ENCODE measurements at places on chromosomes 3 and 15.

GRCh38 chr3:156751461-156752025 is 74.6 kb upstream of the LEKR1 start:
- DNase-seq = no peak

- no peak for DNase-seq
Observed at GRCh38 chr15:62068810-62069167, 2.0 kb downstream of the C2CD4A start.

GRCh38 chr3:42476225-42477125 is 26.0 kb upstream of the VIPR1 start:
- no peak for DNase-seq

DNA sequence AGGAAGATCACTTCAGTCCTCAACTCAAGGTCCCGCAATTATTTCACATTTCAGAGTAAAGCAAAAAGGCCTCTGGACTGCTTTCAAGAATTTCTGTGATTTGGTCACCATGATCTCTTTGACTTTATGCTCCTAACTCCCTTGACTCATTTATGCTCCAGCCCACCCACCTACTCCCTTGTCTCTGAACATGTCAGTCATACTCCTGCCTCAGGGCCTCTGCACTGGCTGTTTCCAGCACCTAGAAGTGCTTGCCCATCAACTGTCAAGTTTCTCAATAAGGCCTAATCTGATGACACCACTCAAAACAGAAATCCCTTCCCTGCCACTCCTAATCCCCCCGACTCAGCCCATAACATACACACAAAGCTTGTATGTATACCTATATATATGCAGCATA is 36.1 kb upstream of the CSPG5 start:
- DNase-seq = no peak

- no peak for DNase-seq
Observed at GRCh38 chr3:18655827-18656226, 230.7 kb upstream of the SATB1 start.

GRCh38 chr3:49296781-49297411 is 19.9 kb upstream of the C3orf62 start:
- no peak for DNase-seq

DNA sequence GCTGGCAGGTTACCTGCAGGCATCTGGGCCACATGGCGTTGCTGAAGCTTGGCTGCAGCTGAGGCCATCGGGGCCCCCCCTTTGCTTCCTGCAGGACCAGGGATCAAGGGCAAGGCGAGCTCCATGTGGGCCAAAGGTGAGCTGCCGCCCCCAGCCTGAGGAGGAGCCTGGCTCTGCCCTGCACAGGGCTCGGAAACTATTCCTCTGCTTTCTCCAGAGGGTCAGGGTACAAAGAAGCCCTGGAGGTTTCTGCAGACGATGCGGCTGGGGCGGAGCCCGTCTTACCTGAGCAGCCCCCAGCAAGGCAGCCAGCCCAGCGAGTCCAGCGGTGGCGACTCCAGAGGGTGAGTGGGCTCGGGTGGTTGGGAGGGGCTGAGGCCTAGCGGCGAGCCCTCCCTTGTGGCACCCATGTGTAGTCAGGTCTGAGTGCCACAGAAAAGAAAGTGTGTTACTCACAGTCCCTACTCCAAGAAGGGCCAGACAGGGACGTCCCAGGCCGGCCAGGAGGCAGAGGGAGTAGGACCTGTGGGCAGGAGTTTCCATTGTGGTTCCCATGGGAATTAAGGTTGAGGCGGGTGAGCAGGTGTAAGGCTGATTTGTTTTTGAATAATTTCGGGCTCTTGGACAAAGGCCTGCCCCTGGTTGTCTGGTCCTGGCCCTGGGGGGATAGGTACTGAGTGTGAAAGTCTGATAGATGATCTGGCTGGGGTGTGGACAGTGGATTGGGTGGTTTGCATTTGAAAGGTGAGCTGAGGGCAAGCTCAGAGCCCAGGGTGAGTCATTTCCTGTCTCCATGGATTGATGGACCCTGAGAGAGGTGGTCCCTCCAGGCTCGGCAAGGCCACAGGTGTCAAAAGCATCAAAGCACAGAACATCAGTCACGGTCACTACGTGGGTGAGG is 25.4 kb downstream of the CFAP100 start:
- DNase-seq = no peak

DNA sequence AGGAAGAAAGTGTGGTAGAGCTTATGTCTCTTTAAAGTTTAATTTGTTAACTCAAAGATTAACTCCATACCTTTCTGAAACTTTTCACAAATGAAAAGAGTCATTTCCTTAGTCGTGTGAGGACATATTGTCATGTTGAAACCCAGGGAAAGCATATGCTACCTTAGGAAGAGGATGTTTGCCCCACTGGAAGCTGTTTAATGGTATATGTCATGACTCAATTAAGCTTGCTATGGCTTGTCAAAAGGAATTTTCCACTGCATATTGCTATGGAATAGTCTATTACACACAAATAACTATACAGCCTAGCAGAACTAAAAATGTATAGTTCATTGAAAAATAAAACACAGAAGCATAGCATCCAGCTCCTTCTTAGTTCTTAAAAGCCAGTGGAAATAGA is 69.9 kb downstream of the NSUN3 start:
- DNase-seq = no peak

DNA sequence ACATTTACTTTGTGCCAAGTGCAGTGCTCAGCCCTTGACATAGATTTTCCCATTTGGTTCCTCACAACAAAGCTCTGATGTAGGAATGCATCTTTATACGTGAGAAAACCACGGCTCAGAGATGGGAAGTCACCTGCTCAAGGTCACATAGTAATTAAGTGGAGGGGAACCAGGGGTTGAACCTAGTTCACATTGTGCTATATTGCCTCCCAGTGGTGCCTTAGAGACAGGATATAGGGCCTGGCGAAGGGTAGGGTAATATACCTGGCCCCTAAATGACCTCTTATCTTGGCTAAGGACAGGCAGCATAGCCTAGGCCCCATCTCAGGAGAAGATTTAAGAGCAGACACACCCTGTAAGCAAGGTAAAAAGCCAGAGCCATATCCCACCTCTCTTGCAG is 71.5 kb downstream of the FOXP1 start:
- peak; percentile 21 for DNase-seq

GRCh38 chr15:87354661-87355410 is 901.7 kb downstream of the NTRK3 start:
- DNase-seq = no peak

DNA sequence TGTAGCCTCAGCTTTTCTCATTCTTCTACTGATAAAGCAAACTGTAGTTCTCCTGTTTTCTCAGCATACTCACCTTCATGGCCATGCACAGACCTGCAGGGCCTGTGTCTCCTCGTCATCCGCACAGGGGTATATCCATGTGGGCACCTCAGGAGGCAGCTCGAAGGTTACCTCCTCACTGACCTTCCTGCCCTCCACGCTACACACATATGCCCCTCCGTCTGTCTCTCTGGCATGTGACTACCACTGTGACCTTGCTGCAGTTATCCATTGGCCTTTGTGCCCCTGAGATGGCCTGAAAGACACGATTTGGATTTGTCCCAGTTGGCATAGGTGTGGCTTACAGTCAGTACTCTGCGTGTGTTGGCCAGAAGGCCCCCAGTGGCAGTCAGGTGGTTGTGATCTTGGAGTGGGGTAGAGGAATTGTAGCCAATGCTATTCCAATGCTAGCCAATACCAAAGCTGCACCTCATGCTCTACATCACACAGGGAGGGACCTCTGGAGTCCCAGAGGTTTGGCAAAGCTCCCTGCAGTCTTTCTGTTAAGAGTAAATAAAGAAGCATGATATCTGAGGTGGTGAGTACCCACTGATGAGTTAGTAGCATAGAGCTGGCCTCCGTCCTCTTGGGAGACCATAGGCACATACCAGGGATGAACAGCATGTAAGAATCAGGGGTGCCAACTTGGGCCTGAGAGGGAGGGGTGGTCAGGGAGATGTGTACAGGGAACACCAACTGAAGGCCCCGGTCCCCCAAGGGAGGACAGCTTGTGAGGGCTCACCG is 143.4 kb downstream of the EEFSEC start:
- no peak for DNase-seq

DNA sequence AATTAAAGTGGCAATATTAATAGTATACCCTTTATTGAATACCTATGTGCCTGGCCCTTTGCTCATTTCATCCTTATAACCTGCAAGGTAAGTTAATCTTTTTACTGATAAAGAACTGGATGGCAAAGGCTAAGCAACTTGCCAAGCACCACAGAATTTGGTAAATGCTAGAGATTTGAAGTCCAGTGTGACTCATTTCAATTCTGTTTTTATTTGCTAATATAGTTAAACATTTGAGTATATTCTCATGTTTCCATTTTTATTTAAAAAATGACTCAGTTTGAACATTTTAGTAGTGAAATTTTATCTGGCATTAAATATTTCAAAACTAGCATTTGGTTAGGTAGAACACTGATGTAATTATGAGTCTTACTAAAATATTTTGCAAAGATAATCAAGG is 11.3 kb downstream of the PFN2 start:
- DNase-seq = no peak

- no peak for DNase-seq
Observed at GRCh38 chr15:25088261-25088790, 133.5 kb downstream of the SNRPN start.

GRCh38 chr15:88267720-88268119 is 11.2 kb upstream of the NTRK3 start:
- DNase-seq = no peak

DNA sequence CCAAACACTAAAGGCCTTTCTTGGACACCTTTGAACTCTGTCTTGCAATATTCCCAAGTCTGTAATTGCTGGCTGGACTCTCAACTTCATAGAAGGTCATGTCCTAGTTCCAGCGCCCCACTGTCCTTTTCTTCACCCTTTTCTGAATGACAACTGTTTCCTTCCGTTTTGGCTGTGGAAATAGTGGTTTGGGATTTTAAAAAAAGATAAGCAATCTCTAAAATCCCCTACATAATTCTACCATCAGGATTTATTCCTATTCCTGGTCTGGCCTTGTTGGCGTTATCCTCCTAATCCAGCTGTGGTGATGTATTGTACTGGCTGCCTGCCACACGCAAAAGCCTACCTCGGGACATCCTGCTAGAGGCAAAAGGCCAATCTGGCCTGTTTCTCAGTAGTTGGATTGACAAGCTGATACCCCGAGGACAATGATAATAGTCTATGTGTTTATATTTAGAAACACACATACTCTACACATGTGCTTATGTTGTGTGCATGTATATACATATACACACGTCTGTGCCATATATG is 440.3 kb upstream of the DPH6 start:
- no peak for DNase-seq

- no peak for DNase-seq
Observed at GRCh38 chr15:78315686-78316282, 16.4 kb upstream of the SKIC8 start.

DNA sequence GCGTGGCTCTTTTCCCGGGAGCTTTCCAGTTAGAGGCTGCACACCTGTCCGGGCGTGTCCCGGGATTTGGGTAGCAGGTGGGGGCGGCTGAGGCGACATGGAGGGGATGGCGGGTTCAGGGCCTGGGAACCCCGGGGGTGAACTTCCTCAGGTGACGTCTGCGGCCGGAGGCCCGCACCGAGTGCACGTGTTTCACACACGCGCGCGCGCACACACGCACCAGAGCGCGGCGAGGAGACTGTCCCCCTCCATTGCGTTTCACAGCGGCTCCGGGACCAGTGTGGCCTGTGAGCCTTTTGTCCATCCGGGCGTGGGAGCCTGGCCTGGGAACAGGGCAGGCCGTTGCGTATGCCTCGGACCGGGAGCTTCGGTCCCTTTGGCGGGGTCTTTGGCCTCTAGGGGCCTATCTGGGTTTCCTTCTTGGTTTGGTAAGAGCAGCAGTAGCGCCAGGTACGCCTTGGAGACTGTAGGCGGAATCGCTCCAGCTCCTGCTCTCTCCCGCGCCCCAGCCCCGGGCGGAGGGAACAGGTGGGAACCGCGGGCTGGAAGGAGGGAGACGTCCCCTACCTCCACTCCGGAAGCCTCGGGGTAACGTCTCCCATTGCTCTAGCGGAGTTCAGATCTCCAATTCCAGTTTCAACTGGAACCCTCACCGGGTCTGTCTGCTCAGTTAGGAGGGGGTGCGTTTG is 220.0 kb downstream of the MEIS2 start:
- no peak for DNase-seq

- DNase-seq = no peak
Observed at GRCh38 chr15:90309020-90309419, 43.1 kb upstream of the ZNF774 start.

DNA sequence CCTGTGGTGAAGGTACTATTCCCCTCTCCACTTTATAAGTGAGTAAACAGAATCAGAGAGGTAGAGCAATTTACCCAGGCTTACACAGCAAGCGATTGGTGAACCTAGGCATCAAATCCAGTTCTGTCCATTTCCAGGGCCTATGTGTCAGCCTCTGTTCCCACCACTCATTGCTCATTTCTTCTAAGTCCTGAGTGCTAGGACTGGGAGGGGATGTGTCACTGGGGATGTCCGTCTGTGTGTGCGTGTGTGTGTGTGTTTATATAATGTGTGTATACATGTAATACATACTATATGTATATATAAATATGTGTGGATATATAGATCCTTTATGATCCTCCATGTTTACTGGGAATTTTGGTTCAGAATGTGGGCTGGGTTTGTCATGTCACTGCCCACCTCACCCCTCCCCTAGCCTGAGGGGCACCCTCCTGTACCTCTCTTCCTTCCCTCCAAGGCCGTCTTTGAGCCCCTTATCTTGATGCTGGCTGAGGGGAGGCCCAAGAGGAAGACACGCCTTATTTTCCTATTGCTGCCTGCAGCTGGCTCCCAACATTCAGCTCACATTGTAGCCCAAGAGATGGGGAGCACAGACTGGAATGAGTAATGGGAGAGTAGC is 2.1 kb downstream of the TMEM43 start:
- no peak for DNase-seq

DNA sequence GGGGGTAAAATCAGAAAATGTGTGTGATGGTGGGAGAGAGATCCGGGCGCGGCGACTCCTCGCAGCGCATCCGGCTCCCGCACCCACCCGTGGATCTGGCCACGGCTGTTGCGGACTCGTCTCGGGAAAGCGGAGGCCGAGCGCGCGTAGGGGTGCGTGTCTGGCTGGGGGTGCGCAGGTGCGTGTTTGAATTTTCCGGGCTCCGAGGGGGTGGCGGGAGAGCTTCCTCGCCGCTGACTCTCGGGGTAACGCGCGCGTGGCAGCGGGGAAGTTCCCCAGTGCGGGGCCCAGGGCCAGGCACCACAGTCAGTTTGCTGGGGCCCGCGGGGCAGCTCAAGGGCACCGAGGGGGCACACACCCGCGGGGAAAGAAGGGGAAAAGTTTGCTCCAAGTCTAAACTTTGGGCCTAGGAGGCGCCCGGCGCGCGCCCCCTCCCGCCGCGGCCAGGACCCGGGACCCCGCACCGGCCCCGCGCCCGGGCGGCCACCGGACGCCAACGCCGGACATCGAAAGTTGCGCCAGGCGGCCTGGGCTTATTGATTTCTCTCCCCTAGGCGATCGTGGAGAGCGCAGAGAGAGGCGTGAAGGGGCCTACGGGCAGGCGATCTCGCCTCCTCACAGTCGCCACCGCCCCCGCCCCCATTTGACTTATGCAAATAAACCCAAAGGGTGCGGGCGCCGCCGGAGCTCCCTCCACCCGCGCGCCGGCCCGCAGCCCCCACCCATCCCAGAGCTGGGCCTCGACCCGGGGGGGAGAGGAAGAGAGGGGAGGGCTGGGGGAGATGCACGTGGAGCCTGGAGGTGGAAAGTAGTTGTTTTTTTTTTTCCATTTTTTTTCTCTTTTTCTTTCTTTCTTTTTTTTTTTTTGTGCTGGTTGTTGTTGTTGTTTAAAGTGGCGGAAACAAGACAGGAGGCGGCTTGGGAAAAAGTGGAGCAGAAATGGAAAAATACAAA is 639 bp downstream of the FOXP1 start:
- DNase-seq = peak; percentile 61

Measured in activated naive CD8-positive, alpha-beta T cell treated with anti-CD3 and anti-CD28 coated beads, Interleukin-2, amount 50 U/mL, for 16 hours (primary cell).